Fibroblast of pulmonary artery (primary cell): ENCODE measurements at places on chromosomes 3 and 15.

DNA sequence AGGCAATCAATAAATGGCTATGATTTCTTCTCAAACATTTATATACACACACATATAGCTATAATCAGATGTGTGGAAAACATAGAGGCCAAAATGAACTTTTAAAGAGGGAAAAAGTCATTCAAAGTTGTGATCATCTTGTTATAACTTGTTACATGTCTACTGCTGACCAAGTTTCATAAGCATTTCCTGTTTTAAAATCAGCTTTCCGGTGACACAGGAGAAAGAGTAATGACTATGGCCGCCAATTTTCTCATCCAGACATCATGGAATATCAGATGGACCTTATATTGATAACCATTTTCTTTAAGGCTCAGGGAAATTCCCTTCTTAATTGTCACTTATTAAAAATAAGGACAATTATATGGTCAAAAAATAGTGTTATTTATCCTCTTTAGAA lies 71.7 kb upstream of the AGTR1 start:
- DNase-seq: peak; percentile 13

DNA sequence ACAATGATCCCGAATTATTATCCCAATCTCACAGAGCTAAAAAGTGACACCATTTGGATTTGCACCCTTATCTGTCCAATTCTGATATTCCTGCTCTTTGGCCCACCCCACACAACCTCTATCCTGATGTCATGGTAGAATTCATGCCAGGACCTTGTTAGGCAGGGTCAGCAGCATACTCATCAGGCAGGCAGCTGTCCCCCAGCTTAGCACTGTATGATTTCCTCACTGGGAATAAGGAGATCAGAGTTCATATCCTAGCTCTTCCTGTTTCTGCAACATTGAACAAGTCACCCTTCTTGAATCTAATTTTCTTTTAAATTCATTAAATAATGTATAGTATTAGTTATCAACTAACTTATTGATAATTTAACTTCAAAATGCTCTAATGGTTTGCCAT lies 12.0 kb upstream of the C3orf80 start:
- DNase-seq: no peak

GRCh38 chr3:140143367-140144069 lies 208.5 kb downstream of the CLSTN2 start:
- no peak for DNase-seq

- no peak for DNase-seq
These were observed 88.7 kb downstream of the TFG start for GRCh38 chr3:100798012-100798411.

DNA sequence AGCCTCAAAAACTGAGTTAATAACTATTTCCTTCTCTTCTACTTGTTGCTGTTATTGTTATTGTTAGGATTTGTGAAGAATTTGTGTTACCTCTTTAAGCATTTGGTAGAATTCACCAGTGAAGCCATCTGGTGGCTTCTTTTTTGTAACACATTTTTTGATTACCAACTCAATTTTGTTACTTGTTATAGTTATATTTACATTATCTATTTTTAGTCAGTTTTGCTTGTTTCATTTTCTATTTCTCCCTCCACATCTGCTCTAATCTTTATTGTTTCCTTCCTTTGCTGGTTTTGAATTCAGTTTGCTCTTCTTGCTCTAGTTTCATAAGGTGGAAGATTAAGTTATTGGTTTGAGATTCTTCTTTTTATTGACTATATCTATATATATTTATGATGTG lies 3.7 kb upstream of the SLC9C1 start:
- DNase-seq: no peak

DNA sequence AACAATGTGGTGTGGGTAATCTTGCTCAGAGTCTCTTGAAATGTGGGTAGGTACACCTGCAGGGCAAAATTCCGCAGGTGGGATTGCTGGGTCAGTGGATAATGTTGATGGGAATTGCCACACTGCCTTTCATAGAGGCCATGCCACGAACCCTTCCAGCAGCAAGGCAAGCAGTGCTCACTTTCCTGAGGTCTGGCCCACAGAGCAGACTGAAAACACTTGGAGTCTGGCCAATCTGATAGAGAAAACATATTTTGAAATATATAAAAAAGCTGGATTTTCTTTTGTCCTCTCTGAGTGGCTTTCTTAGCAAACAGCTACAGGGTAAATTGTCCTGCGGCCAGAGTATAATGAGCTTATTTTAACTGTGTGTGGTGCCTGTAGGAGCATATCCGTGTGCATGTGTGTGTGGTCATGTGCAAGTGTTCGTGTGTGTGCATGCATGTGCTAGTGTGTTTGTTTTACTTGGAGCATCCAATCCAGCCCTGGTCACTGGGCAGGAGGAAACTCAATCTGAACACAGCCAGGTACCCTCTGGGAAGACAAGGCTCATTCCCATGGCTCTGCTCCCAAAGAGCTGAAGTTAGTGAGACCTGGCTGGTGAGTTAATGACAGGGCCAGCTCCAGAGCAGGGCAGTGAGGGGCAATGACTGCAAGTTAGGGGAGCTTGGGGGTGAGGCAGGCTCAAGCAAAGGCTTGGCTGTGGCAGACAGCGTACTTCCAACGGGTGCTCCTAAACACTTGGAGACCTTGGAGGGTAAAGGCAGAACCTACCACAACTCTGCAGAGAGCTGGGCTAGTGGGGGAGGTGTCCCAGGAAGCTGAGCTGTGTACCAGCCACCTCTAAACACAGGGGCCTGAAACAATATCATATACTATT lies 91.3 kb downstream of the PLXNA1 start:
- peak; percentile 39 for DNase-seq

- DNase-seq: no peak
These were observed 323.9 kb upstream of the IGF1R start for GRCh38 chr15:98324341-98324970.

DNA sequence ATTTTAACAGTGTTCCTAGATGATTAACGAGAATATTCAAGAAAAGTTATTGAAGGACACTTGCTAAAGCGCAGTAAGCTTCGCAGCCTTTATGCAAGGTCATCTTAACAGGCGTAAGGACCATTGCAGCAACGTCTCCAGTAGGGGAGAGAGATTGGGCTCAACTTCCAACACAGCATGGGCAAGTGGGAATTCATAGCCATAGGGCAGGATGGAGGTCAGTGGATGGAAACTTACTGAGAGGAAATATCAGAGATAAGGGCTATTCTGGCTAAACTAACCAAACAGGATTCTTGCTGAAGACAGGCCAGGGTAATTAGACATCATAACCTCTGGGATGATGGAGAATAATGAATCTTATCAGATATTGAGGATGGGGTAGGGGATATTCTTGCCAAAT lies 82.8 kb downstream of the DHX36 start:
- DNase-seq: no peak

- no peak for DNase-seq
These were observed 1035.4 kb downstream of the SQOR start for GRCh38 chr15:46670258-46670657.

GRCh38 chr3:31465999-31466398 lies 66.7 kb upstream of the STT3B start:
- DNase-seq: peak; percentile 26

- DNase-seq: peak; percentile 81
These were observed 20.3 kb downstream of the FAM98B start for GRCh38 chr15:38474155-38474757.
